ENCODE measurements at places on chromosomes 7 and 10. TPM values are rescaled to one million over a fixed set of nuclear protein-coding genes. Genes with fewer than 3 reads are reported as not detected.

The CCDC7 gene
- total RNA-seq, result 9.5 TPM

The FANK1 gene
- total RNA-seq, result 2.5 TPM

The METTL27 gene
- 13.5 TPM for total RNA-seq

The NOC3L gene
- total RNA-seq, result 21.8 TPM

The LIPK gene
- total RNA-seq, result not detected

The SSC4D gene
- 7.4 TPM for total RNA-seq

The GLI3 gene
- 9.0 TPM for total RNA-seq

The GJD4 gene
- 0.24 TPM for total RNA-seq

The RBM33 gene
- 80.1 TPM for total RNA-seq

The CHN2 gene
- total RNA-seq, result 22.0 TPM

The TCAF2 gene
- total RNA-seq, result 0.10 TPM

The OPALIN gene
- not detected for total RNA-seq

The PARD3 gene
- total RNA-seq, result 85.3 TPM

The TRPV6 gene
- total RNA-seq, result 5.7 TPM

The NOS3 gene
- 1.1 TPM for total RNA-seq

The AS3MT gene
- 26.9 TPM for total RNA-seq

The MTPN gene
- total RNA-seq, result 91.6 TPM

The SPDYE8 gene
- 0.22 TPM for total RNA-seq

The MACC1 gene
- 16.1 TPM for total RNA-seq

The ABCB1 gene
- total RNA-seq, result 0.48 TPM

The WAC gene
- 140 TPM for total RNA-seq

The CDNF gene
- total RNA-seq, result 2.3 TPM

The CDK14 gene
- total RNA-seq, result 117 TPM

The ACTA2 gene
- 6.0 TPM for total RNA-seq

The ENTPD1 gene
- total RNA-seq, result not detected

The BLNK gene
- 1.8 TPM for total RNA-seq

The CUTC gene
- 13.0 TPM for total RNA-seq

The ST8SIA6 gene
- 0.36 TPM for total RNA-seq

The CABCOCO1 gene
- 1.2 TPM for total RNA-seq

The KCNMA1 gene
- 5.8 TPM for total RNA-seq

The TAS2R4 gene
- 2.4 TPM for total RNA-seq

The HTR5A gene
- total RNA-seq, result not detected

The CHAT gene
- total RNA-seq, result not detected

The MACROH2A2 gene
- 143 TPM for total RNA-seq

The PDZD7 gene
- 0.29 TPM for total RNA-seq

The SEMA3D gene
- total RNA-seq, result 27.9 TPM

The ZCCHC24 gene
- 1.6 TPM for total RNA-seq

The GPRIN2 gene
- 19.8 TPM for total RNA-seq

The ZNF138 gene
- 21.3 TPM for total RNA-seq

The ERV3-1 gene
- 77.2 TPM for total RNA-seq

The C10orf105 gene
- total RNA-seq, result not detected

The PCDH15 gene
- total RNA-seq, result 1.1 TPM

The PHYHIPL gene
- 1.3 TPM for total RNA-seq

The FAM237B gene
- not detected for total RNA-seq

The SORCS1 gene
- 13.6 TPM for total RNA-seq

The MMRN2 gene
- 1.6 TPM for total RNA-seq

The STEAP2 gene
- total RNA-seq, result 4.9 TPM

The MUC12 gene
- total RNA-seq, result 0.31 TPM

The WEE2 gene
- total RNA-seq, result 0.16 TPM

The CYP3A7 gene
- total RNA-seq, result not detected

The SFMBT2 gene
- total RNA-seq, result 9.1 TPM

The PRR15 gene
- 13.0 TPM for total RNA-seq

The NPFFR1 gene
- total RNA-seq, result not detected

The TMEM270 gene
- not detected for total RNA-seq

The C7orf33 gene
- not detected for total RNA-seq

The GIMAP6 gene
- total RNA-seq, result not detected

The ITIH5 gene
- 2.3 TPM for total RNA-seq

The IKZF1 gene
- total RNA-seq, result 0.36 TPM

The LRIT1 gene
- total RNA-seq, result not detected

The SDK1 gene
- 39.6 TPM for total RNA-seq
